SIG-M5 (cell line): ENCODE measurements at places on chromosomes 13 and 19.

DNA sequence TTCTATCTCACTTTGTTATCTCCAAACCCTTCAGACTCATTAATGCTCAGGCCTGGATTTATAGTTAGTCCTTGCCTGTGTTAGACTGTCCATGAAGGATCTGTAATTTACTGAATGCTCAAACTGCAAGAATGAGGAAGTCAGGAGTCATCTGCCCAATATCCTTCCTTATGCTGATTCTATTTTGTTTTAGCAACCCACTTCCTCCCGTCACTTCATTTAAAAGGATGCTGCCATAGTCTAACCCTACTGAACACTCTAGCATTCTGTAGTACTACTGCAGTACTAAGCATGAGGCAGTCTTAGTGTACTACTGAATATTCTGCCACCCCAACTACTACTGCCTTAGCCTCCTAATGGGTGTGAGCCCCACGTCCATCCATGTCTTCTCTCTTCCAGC is 1.5 kb downstream of the FCAR start:
- DNase-seq, result peak; percentile 41

DNA sequence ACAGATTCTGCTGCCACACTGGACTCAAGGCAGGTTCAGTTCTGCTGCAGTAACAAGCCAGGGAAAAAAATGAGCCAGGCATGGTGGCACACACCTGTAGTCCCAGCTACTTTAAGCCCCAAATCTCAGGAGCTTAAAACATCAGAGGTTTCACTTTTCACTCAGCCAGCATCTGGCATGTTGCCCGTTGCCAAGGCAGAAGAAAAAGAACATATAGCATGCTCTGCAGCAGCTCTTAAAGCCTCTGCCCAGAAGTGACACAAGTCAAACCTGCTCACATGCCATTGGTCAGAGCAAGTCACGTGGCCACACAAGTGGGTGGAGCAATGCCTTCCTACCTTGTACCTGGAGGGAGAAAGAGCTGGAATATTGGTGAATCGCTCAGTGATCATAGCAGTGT is 14.7 kb upstream of the ADGRE5 start:
- no peak for DNase-seq

DNA sequence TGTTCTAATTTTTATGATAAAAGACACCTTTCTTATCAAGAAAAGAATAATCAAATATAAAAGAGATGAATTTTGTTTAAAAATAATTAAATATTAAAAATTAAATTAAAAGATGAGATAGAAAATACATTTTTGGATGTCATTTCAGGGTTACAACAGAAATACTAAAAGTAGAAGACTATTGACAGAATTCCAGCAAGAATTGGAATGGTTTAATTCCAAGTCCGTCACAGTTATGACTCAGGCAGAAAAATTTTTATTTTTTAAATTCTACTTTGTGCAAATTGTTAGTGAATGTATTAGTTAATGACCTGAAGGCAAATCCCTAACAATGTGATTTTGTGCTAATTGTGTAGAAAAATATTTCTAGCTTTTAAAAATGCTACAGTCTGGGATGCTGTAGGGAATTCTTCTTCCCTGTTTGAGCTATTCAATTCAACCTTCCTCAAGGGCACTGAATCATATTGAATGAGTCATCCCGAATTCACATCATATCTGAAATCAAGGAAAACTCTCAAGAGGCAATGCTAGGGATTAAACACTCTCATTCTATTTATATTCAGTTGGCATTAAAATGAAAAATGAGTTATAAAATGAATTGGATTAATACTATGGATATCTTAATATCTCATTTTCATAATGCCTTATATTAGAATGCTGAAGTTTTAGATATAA is 633.5 kb upstream of the ATXN8OS start:
- no peak for DNase-seq

DNA sequence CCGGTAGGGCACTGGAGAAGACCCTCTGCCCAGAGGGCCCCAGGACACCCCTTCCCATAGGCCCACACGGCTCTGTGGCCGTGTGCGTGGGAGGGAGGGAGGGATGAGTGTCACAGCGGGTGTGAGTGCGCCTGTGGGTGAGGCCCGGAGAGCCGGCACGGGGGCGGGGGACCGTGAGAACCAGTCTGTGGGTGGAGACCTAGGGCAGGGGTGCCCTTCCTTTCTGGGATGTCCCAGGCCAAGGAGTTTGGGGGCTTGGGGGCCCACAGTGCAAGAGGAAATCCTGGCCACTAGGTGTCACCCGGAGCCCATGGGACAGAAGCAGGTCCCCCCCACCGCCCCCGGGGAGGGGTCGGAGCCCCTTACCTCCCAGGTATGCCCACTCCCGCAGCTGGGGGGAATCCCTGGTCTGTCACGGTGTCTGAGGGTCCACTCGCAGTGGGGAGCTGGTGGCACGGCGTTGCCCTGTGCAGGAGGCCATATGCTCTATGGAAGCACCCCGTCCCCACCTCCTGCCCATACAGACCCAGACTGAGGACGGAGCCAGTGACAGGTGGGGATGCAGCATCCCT is 16.0 kb upstream of the SLC7A10 start:
- no peak for DNase-seq

- DNase-seq, result no peak
Observed at GRCh38 chr13:112333756-112334543, 42.2 kb upstream of the SPACA7 start.

- DNase-seq, result no peak
Observed at GRCh38 chr13:112069061-112069844, 2.3 kb downstream of the SOX1 start.

GRCh38 chr13:62014299-62014698 is 598.6 kb upstream of the PCDH20 start:
- no peak for DNase-seq

- no peak for DNase-seq
Observed at GRCh38 chr13:22428188-22428828, 752.5 kb upstream of the SGCG start.

- DNase-seq, result no peak
Observed at GRCh38 chr19:3606690-3607289, at the start of gene TBXA2R. Gene TBXA2R (minus strand): TSS chr19:3606875. CDS start chr19:3600634, 6,241 bp downstream.

- DNase-seq, result no peak
Observed at GRCh38 chr13:44516771-44517170, 59.4 kb downstream of the TSC22D1 start.

- no peak for DNase-seq
Observed at GRCh38 chr13:32093006-32093405, 61.4 kb downstream of the FRY start.
